ENCODE measurements at places on chromosomes 6 and 20. TPM values are rescaled to one million over a fixed set of nuclear protein-coding genes. Genes with fewer than 3 reads are reported as not detected.

DNA sequence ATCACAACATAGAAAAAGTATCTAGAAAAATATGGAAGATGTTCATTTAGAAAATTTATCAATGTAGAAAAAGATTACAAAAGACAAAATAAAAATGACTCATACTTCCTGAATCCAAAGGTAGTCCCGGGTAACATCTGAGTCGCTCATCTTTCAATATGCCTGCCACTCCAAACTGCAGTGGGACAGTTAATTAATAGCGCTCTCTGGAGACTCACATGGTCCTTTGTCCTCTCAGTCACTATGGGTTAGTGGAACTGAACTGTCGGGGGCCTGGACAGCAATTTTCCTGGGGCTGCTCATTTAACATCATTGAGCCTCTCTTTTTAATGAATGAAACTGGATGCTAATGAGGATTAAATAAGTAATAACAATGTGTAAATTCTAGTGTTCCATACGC, 103.4 kb downstream of the MAP3K4 start:
- no peak for DNase-seq

DNA sequence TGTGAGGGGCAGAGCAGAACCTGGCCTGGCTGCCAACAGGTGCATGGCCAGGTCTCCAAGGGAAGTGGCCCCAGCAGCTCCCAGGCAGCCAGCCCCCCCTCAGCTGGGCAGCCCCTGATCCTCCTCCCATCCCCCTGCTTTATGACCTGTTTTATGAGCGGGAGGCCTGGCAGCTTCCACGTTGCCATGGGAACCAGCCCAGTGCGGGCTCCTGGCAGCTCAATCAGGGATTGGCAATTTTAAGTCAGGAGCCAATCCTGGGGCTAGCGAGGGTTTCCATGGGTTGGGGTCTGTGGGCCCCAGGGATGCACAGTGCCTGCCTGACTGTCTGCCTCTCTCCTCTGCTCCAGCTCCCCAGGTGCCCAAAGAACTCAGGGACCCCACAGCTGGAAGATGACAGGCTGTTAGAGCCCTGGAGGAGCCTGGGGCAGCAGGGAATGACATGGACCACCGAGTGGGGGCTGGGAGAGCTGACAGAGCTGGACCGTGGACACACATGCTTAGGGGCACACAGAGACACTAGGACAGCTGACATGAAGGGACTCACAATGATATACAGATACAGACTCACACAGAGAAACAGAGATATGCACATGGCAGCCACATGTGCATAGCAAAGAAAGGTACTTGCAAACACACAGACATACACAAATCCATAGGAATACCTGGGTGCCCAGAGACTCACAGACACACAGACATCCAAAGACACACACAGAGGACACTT, 56.5 kb upstream of the SIRPA start:
- peak; percentile 48 for DNase-seq

GRCh38 chr20:57763235-57763595, 53.4 kb upstream of the PMEPA1 start:
- DNase-seq, result no peak

FAM83C gene
- not detected for total RNA-seq

- DNase-seq, result no peak
These were observed 8.6 kb upstream of the FAM110A start for GRCh38 chr20:824916-825315.

GRCh38 chr6:132190097-132190814, 211.0 kb downstream of the MOXD1 start:
- no peak for DNase-seq

DNA sequence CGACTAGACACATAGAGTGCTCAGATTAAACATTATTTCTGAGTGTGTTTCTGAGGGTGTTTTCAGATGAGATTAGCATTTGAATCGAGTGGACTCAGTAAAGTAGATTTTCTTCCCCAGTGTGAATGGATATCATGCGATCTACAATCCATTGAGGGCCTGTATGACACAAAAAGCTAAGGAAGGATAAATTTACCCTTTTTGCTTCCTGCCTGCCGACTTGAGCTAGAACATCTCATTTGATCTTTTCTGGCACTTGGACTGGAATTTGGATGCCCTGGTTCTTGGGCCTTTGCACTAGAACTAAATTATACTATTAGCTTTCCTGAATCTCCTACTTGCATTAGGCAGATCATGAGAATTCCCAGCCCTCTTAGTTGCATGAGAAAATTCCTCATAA, 675.8 kb downstream of the DOK5 start:
- no peak for DNase-seq

UST gene
- total RNA-seq, result 42.6 TPM

DNA sequence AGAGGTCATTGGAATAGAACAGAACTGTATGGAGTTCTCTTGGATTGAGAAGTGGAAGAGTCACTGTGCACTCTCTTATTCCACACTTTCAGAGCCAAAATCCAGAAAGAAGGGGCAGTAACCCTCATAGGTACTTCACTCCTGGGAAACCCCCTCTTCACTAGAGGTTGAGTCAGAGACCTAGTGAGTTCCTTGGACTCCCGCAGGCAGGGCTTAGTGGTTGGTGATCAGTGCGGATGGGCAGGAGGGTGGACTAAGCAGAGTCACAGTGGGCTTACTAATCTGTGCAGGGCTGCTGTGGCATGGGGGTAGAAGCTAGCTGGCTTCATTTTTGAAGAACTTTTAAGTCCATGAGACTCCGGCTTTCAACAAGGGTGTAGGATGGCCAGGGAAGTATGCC, 95.0 kb upstream of the MLN start:
- DNase-seq, result no peak

BPIFA2 gene
- total RNA-seq, result not detected

DNA sequence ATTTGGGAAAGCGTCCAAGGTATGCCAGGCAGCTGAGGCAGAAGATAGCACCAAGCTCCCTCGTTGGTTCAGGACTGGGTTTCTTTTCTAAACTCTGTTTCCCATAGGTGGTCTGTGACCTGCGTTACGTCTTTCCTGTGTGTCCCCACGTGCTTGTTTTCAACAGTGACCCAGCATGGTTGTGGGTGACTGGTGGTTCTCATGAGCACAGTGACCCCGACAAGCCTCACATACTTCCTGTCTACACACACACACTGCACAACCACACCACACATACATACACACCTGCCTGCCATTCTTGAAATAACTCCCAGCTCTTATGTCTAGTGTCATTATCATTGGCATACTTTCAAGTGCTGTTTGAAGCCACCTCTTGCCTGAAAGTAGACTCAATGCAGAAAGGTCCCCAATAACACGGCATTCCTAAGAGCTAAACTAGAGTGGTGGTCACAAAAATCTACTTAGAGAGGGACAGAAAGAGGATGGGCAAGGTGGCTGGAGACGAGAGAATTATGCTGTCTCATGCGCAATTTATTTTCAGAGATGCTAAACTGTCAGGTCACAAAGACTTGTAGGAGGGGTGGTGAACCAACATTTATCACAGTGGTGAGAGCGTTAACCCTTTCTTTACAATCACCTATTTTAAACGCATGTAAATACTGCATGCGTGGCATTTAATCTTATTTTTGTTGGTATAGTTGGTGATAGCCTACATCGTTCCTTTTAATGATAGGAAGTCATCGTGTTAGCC, 66.7 kb downstream of the GCNT2 start:
- no peak for DNase-seq

- DNase-seq, result peak; percentile 52
These were observed 5.1 kb upstream of the ADAM33 start for GRCh38 chr20:3686867-3687321.

COL20A1 gene
- not detected for total RNA-seq

GRCh38 chr6:56890683-56891429, 64.1 kb upstream of the BEND6 start:
- peak; percentile 22 for DNase-seq

- no peak for DNase-seq
These were observed 28.2 kb upstream of the FABP7 start for GRCh38 chr6:122751326-122751725.

CLVS2 gene
- total RNA-seq, result 59.8 TPM

DNA sequence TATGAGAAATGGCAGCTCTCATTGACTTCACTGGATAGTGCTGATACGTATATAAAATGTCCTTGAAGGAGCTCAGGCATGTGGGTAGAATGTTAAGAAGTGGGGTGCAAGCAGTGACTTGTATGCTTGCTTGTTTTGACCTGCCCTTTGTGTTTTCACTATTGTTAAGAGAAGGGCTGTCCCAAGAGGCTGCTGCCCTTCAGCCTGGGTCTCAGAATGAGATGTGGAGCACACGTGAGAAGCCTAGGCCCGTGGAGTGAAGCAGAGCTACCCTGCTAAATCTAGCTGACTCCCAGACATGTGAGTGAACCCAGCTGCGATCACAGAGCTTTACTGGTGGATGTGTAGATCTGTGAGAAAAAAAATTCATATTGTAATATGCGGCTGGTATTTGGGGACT, 305.3 kb upstream of the RGS17 start:
- no peak for DNase-seq

VSTM2L gene
- 2.6 TPM for total RNA-seq

GRCh38 chr6:119121367-119121766, 42.9 kb upstream of the FAM184A start:
- DNase-seq, result no peak

APCDD1L gene
- total RNA-seq, result not detected

DNA sequence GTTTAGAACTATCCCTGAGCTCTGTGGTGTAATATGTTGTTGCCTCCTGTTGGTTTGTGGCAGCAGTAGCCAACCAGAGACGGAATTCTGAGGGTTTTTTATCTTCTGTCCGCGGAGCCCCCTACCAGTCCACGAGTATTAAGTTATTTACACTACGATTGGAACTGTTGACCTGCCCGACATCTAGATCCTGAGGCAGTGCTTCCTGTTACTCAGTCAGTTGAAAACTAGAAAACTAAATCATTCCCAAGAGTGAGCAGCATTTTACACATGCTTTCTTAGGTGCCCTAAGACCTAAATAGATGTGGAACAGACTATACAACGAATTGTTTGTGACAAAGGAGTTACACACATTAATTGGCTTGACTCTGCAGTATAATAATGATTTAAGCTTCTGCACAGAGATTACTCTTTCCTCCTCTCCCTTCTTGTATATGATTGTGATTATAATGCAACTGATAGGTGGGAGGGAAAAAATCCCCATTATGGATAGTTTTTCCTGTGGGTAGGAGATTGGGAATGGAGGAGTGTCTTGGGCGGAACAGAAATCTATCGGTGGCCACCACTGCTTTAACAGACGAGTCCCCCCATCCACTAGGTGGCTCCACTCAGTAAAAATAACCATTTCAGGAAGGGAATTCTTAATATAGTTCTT, 1.7 kb downstream of the LOC128125822 start:
- peak; percentile 85 for DNase-seq

C20orf141 gene
- not detected for total RNA-seq

CD83 gene
- total RNA-seq, result 0.29 TPM

- no peak for DNase-seq
These were observed at the start of gene HLA-DRA for GRCh38 chr6:32439602-32440214. TSS of gene HLA-DRA (plus strand) at chr6:32439887. CDS start at chr6:32439951, 64 bp downstream.

DNA sequence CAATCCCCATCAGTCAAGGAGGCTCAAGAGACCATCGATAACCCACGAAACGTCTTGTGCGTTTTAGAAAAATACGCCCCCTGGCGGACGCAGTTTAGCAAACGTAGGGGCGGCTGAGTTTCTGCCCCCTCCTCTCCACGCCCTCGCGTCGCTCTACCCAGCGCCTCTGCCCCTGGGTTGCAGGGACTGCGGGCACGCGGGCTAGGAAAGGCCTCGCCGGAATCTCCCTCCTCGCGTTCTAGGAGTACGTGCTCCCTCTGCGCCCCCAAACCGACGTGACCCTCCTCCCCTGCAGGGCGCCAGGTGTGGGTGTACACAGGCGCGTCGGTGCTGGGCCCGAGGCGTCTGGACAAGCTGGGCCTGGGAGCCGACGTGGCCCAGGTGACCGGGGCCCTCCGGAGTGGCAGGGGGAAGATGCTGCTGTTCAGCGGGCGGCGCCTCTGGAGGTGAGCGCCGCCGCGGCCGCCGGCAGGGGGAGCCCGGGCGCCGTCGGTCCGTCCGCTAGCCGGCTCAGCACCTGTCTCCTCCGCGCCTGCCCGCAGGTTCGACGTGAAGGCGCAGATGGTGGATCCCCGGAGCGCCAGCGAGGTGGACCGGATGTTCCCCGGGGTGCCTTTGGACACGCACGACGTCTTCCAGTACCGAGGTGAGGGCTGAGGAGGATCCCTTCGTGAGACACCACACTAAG, 5.3 kb downstream of the MMP9 start:
- DNase-seq, result peak; percentile 68

DNA sequence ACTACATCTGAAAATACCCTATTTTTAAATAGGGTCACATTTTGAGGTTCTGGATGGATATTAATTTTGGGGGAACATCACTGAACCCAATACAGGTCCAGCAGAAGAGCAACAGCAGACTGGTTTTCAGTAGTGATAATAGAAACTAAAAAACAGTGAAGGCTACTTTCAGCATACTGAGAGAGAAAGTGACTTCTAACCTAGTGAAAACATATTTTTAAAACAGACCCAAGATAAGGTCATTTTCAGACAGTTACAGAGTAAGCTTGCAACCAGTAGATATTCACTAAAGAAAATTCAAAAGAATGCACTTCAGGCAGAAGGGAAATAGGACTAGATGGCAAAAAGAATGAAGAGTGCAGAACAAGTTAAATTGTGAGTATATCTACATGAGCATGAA, 42.0 kb upstream of the TMEM244 start:
- no peak for DNase-seq

FOXQ1 gene
- 29.6 TPM for total RNA-seq

VAPB gene
- total RNA-seq, result 7.6 TPM

KIF25 gene
- not detected for total RNA-seq

- DNase-seq, result no peak
These were observed 2.0 kb upstream of the SHLD1 start for GRCh38 chr20:5748246-5748645.

DNA sequence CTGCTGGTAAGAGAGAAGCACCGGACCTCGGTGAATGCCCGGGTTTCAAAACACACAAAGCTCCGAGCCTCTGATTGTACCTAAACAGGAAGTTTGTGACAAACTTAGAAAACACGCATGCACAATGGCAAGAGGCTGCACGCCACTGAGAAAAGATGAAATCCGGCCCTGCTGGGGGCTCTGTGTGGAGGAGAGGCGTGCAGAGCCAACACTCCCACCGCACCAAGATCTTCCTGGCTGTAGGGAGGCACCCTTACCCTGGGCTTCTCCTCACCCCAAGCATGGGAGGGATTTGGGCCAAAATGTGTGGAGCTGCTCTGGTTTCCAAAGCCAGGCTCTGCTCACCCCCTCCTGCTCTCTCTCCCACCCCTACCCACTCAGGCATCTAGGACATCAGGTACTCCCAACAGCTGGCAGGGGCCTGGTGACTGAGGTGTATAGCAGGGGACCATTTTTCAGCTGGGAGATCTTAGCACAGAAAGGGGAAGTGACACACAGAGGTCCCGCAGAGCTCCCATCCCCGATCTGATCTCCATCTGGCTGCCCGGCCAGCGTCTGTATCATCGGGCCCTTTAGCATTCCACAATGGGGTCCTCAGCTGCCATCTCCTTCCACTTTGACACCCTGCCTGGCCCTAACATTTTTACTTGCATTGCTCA, 84.2 kb downstream of the TRERF1 start:
- DNase-seq, result no peak

FAXC gene
- total RNA-seq, result 52.5 TPM

HSPA1L gene
- 1.1 TPM for total RNA-seq

All from stomach (tissue), 19 donors.